Neural crest cell (in vitro differentiated cells): ENCODE measurements at places on chromosomes 3 and 15.

GRCh38 chr3:133886031-133886722 is 9.5 kb downstream of the RAB6B start:
- DNase-seq: no peak

DNA sequence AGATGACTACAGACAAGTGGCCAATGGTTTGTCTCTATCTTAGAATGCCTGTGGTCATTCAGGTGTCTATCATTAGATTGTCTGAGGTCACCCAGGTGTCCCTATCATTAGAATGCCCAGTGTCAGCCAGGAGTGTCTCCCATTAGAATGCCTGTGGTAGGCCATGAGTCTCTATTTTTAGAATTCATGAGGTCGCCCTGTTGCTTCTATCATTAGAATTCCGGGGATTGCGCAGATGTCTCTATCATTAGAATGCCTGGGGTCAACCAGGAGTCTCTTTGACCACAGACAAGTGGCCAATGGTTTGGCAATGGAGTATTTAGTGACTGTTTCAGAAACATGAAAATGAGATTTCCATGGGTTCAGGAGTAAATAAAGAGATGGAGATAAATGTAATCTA is 7.6 kb downstream of the RTP2 start:
- DNase-seq: no peak

GRCh38 chr3:186857743-186858142 is 15.2 kb downstream of the ADIPOQ start:
- no peak for DNase-seq

DNA sequence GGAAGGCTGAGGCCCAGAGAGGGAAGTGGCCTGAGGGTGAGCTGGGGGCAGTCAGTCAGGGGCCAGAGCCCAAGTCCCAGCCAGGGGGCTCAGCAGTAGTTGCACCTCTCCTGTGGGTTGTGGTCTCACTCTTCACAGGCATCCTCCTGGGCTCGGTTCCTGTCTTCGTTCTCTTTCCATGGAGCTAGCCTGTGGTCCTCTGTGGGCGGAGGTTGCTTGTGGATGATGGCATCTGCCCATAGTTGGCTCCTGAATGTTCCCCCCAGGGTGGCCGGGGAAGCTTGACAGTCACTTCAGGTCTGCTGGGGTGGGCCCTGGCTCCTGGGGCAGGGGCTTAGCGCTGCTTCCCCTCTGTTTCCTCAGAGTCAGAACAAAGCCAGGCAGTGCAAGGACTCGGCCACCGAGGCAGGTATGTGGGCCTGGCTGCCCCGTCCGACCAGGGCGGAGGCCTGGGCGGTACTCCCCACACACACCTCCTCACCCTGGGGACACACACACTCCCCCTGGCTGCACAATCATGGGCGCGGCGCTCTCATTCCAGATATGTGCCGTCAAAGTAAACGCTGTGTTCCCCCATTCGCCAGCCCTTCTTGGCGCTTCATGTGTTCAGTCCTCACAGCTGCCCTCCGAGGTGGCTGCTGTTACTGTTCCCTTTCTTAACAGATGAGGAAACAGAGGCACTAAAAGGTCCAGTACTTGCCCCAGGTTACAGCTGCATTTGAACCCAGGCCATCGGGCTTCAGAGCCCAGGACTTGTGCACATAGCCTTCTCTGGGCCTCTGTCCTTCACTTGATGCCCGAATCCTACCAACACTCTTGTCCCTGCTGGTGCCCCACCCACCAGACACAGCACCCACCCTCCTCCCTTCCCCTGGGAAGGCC is 34.5 kb downstream of the PSTPIP1 start:
- no peak for DNase-seq

- no peak for DNase-seq
These were observed 47.8 kb upstream of the WNT5A start for GRCh38 chr3:55534876-55535275.

DNA sequence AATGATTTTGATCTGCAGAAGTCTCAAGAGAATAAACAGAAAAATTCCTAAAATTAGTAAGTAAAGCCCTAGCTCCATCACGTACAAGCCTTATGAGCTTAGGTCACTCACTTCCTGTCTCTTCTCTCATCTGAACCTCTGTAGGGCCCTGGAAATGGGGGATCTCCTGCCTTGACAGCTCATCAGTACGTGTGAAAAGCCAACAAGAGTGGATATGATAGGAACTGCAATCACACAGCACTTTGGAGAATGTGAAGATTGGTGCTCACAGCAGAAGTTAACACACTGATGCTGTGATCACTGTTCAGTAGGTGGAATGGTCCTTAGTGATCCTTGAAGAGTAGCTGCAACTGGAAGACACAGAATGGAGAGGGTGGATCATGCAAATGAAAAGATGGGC is 27.8 kb upstream of the ALDH1L1 start:
- DNase-seq: no peak

DNA sequence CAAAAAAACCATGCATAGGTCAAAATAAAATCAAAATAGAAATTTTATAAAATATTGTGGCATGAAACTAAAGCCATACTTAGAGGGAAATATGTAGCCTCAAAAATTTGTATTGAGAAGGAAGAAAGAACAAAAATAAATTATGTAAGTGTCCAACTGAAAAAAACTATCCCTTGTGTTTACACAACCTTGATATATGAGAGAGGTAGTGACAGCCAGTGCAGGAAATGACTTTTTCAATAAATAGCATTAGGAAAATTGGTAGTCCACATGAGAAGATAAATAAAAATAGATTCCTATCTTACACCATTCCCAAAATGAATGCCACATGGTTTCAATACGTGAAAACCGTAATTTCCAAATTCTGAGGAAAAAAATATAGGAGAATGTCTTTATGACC is 13.2 kb upstream of the PRSS50 start:
- DNase-seq: no peak

GRCh38 chr15:62938825-62939224 is 103.7 kb upstream of the TPM1 start:
- DNase-seq: no peak

- DNase-seq: no peak
These were observed at the start of gene CILP for GRCh38 chr15:65210770-65211481. Gene CILP, minus strand, starts transcription at chr15:65211473. Its CDS starts 1,718 bp downstream, at chr15:65209755.

DNA sequence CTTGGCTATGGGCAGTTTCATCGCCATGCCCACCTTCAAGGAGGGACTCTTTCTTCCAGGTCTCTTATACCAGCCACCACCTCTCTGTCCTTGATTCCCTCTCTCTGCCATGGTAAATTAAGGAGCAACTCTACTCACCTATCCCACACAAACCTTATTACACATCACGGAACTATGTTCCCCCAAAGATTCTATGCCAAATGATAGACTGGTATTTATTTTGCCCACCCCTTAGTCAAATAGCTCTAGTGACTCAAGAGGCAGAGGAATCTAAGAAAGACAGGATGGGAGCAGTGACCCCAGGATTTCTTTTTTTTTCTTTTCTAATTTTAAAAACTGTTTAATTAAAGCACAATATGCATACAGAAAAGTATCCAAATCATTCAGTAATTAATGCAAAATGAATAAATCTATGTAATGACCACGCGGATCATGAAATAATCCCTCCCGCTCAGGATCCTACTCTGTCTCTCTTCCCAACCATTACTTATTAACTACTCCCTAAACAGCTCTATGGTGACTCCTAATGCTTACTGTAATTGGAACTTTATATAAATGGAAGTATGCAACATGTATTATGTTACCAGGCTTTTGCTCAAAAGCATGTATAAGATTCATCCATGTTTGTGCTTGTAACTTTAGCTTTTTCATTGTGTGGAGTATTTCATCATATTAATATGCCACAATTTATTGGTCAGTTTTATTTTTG is 410.8 kb upstream of the RASGRP1 start:
- DNase-seq: no peak

- no peak for DNase-seq
These were observed 45.9 kb downstream of the SUMF1 start for GRCh38 chr3:4421121-4421520.

DNA sequence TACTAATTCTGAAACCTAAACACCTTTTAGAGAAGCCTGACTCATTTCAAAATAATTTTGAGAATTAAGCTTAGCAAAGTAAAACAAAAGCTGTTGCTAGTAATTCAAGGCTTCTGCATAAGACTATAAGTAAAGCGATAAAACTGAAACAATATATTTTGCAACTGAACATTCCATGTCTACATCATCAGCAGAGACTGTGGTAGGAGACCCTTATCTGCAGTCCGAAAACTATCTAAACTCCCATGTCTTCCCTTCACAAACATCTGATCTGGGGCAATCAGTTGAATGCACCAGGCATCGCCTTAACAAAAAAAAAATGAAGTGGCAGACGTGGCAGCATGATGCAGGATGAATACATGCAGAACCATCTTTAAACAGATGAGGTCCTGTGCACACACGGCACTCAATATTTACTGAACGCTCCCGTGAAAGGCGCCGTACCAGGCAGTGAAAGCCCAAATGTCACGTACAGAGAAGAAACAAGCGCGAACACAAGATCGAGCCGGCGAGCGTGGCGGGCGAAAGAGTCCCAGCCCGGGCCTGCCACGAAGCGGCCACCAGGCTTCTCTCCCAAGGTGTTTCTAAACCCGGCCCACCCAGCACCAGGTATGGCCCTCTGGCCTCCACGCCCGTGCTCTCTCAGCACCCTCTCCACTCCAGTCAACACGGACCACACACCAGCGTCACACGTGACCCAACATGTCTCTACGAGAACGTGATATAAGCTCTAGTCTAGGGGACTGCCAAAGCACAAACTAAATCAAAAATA is 63.0 kb downstream of the CHSY1 start:
- no peak for DNase-seq

- DNase-seq: no peak
These were observed 36.5 kb upstream of the INSYN1 start for GRCh38 chr15:73789521-73790240.

GRCh38 chr3:8767256-8767666 is 2.2 kb downstream of the OXTR start:
- no peak for DNase-seq

DNA sequence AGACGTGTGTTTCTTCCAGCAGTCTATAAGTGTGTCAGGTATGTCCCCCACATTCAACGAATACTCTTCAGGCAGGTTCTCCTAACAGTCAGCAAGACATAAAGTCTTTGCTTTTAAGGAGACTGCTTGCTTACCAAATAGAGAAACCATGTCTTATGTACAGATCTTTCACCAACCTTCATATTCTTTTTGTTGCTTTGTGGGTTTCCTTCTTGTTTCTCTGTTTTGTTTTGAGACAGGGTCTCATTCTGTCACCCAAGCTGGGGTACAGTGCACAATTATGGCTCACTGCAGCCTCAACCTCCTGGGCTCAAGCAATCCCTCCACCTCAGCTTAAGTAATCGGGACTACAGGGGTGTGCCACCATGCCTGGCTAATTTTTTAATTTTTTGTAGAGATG is 14.3 kb downstream of the DYNC1LI1 start:
- no peak for DNase-seq

- no peak for DNase-seq
These were observed 129.0 kb upstream of the ARHGEF3 start for GRCh38 chr3:56930706-56931105.

DNA sequence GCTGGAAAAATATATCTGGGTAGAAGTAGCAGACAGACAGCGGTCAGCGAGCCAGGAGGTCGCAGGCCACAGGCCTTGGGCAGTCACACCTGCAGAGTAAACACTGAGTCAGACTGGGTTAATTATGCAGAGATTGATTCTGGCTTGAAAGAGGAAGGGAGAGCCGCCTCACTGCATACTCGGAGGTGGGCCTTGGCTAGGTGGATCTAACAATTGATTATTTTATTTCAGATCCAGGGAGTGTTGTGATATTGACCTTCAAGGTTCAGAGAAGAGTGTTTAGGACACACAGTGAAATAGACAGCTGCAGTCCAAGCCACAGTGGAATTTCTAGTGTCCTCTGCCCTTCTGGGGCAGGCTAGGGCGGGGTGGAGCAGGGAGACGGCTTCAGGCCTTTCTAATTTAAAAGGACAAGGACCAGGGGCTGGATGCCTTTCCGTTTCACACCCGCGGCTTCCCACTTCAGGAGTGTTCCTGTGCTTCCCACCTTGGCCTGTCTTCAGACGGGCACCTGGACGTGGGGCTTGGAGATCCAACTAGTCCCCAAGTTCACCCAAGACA is 237.3 kb downstream of the XXYLT1 start:
- no peak for DNase-seq

GRCh38 chr15:24862726-24863521 is 91.9 kb upstream of the SNRPN start:
- DNase-seq: no peak

- no peak for DNase-seq
These were observed 41.5 kb downstream of the HRH1 start for GRCh38 chr3:11195721-11196332.

DNA sequence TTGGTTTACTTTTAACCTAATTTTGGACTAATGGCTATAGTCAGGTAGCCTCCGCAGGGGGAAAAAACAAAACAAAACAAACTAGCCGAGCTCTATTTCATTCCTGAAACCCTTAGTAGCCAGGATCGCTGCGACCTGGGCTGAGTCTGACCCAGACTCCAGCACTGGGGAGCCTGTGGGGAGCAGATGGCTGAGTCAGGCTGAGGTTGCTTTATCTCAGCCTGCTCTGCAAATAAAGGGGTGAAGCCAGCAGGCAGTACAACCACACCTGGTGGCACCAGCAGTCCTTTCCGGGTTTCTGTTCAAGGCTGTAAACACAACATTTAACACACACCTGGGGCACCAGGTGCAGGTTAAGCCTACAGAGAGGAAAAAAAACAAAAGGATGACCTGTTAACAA is 27.3 kb downstream of the ABHD2 start:
- DNase-seq: no peak

DNA sequence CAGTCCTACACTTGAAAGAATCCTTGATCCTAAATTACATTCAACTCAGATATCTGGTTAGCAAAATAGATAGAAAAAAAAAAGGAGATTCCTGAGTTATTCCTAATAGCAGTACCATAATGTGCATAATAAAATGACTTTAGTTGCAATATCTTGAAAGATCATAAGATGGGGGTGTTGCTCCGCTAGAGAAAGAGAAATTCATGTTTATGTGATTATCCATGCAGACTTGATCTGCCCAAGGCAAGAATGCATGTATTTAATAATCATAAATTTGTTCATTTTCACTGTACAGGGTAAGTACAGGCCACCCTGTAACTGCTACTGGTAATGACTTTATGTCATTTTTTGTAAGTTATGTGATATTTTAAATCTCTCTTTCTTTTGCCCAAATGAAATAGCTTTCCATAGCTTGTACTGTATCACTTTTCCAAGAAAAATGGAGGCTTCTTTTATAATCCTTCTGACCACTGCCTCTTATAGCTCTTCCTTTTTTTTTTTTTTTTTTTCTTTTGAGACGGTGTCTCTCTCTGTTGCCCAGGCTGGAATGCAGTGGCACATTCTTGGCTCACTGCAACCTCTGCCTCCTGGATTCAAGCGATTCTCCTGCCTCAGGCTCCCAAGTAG is 84.6 kb downstream of the HCN4 start:
- DNase-seq: no peak
